ENCODE measurements at places on chromosomes 2 and 18. TPM values are rescaled to one million over a fixed set of nuclear protein-coding genes. Genes with fewer than 3 reads are reported as not detected.

DNA sequence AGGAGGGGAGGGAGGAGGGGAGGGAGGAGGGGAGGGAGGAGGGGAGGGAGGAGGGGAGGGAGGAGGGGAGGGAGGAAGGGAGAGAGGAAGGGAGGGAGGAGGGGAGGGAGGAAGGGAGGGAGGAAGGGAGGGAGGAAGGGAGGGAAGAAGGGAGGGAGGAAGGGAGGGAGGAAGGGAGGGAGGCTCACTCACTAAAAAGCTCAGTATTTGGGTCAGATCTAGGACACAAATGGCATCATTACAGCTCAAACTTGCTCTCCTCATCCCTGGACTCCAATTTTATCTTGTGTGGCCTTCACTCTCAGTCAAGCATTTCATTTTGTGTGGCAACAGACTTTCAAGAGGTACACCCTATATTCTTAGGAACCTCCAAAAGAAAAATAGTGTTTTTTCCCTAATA lies 435.4 kb downstream of the IRS1 start:
- no peak for DNase-seq

- no peak for DNase-seq
Measured at GRCh38 chr2:240519396-240520129, 38.2 kb downstream of the ANKMY1 start.

DNA sequence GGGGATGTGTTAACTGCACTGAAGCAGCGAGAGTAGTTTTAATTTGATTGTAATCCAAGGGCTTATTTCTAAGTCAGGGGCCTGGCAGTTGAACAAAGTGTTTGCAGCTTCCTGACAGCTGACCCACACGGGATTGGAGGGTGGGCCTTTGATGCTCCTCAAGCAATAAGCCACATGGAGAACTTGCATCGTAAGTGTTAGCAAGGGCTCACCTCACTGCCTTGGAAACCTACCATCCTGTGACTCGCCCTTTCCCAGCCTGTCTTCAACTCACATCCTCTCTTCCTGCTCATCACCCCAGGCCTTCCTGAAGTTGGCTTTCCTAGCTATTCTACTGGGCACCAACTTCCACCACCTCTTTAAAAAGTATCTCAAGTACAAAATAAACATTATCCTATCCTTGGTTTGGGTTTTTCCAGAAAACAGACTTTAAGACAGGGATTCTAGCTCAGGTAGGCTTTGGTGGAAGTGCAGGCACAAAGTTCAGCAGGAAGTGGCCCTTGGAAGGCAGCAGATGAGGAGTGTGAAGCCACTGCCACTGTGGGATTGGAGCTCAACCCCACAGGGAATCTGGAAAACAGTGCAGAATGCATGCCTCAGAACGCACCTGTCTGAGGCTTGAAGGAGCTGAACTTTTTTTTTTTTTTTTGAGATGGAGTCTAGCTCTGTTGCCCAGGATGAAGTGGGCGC lies 31.6 kb downstream of the B3GNT2 start:
- no peak for DNase-seq

GRCh38 chr18:72342933-72343332 lies 201.2 kb downstream of the CBLN2 start:
- DNase-seq: no peak

DNA sequence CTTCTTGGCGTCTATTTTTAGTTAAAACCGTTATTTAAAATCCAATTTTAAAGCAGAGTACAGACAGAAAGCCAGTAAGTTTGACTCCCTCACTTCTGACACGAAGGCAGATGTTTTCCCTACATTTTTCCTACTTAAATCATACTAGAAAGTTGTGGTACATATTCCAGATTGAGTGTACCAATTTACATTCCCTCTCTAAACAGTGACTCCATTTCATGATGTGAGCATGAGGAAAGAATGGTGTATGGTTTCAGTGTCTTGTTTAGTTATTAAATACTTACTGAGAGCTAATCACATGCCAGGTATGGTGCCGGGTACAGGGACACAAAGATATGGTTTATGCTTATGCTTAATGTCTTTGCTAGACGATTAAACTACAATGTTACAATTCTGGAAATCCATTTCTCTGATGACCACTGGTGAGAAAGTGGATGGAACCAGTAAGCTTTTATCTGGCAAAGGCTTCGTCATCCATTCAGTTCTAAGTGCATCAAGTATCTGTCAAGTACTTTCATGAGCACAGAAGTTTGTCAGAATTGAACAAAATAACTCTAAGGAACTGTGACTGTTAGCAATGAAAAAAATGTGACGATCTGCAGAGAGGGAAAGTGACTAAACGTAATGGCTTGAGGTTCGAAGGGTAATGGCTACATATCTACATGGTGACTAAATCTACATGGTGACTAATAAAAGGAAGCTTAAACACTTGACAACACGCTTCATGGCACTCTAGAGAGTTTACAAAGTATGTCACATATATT lies 25.7 kb downstream of the MAP4K3 start:
- DNase-seq: no peak

GRCh38 chr18:59563176-59563785 lies 133.9 kb downstream of the CCBE1 start:
- no peak for DNase-seq

- no peak for DNase-seq
Measured at GRCh38 chr2:16330012-16330411, 335.6 kb downstream of the CYRIA start.

- no peak for DNase-seq
Measured at GRCh38 chr18:37219257-37219656, 346.3 kb downstream of the CELF4 start.

GRCh38 chr2:30886080-30886479 lies 78.8 kb upstream of the CAPN13 start:
- no peak for DNase-seq

- DNase-seq: peak; percentile 83
Measured at GRCh38 chr18:3624935-3625741, 175.2 kb downstream of the TGIF1 start.

DNA sequence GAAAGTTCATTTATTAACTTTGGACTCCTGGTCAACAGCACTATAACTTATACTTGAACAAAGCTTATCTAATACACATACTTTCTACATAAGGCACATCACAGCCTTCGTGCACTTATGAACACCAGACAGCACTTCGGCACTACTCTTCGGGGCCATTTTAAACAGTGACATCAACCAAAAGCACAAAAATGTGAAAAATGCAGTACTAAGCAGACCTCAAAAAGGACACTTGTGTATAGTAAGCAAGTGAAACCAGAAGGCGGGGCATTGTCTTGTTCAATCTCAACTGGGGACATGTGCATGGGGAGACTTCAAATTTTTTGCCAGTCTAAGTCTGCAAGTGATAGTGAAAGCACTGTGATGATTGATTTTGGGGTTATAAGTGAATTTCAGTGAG lies 163.0 kb downstream of the NCKAP5 start:
- no peak for DNase-seq

- DNase-seq: no peak
Measured at GRCh38 chr2:48605482-48606175, 12.0 kb upstream of the GTF2A1L start.

DNA sequence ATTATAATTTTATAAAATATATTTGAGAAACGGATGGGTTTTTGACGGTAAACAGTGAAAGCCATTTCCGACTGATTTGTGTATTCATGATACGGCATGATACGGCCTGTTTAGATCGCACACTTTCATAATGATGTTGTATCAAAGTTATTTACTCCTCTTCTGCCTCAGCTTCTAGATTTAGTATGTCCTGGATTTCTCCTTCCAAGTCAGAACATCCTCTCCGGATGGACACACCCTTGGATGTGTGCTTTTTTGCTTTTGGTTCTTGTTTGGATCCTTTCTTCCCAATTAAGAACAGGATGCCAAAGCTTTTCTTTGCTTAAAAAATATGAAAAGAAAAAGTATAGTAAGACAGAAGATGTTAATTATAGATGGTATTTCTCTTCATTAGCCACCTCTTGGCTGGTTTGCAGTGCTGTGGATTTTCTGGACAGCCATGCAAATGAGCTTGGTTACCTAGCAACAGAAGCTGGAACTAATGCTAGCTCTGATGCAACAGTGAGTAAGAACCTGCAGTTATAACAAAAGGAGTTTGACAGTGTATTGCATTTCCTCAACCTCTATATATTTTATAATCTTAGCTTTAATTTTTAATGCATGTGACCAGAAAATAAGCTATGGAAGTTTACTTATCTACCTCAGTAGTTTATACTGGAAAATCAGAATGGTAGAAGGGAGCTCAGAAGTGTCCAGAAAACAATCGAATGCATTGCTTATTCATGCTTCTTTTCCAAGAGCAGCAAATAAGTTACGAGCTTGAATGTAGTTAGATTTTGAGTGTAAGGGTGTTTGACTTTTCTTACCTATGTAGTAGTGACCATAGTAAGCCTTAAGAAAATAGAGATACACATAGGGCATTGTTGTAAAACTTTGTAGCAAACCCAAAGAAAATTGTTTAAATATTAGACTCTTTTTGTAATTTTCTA lies 27.9 kb downstream of the RMND5A start:
- peak; percentile 40 for DNase-seq

DNA sequence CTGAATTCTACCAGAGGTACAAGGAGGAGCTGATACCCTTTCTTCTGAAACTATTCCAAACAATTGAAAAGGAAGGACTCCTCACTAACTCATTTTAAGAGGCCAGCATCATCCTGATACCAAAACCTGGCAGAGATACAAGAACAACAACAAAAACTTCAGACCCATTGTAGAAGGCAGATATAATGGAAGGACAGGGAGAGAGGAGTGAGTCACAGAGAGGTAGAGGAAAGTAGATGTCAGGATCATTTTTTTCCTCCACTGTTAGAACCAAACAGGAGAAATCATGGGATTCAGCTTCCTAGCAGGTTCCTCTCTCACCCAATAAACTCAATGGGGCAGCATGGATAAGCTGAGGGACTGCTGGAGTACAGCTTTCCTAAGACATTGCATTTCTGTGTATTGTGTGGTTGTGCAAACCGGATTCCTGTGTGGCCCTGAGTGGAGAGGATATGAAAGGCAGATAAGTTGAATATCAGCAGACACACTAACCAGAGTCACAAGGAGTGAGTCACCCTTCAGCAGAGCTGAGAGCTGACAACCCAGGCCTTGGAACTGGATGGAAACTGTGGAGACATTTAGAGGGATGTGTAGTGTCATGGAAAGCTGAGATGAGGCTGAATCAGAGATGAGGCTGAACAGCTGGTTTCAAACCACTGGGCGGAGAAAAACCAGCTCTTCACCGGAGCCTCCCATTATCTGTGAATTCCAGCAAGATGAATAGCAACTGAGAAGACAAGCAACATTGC lies 60.9 kb upstream of the MMADHC start:
- DNase-seq: no peak

GRCh38 chr2:161139098-161139987 lies 20.9 kb upstream of the TANK start:
- DNase-seq: no peak

- no peak for DNase-seq
Measured at GRCh38 chr2:46326231-46326980, 29.2 kb downstream of the EPAS1 start.

DNA sequence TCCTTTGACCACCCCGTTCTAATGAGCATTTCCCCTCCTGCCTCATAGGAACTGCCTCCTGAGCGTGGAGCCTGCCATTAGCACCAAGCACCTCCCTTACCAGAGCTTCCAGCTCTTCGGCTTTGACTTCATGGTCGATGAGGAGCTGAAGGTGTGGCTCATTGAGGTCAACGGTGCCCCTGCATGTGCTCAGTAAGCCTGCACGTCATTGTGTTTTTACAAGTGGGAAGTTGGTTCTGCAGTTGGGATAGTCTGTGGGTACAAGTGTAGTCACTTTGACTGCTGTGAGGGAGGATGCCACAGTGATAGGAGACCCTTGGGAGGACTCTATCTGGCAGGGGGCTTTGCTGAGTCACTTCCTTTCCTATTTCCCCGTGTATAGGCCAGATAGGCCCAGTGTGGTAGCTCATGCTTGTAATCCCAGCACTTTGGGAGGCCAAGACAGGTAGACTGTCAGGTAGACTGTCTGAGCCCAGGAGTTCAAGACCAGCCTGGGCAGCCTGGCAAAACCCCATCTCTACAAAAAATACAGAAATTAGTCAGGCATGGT lies 22.0 kb upstream of the POLR1B start:
- no peak for DNase-seq

- no peak for DNase-seq
Measured at GRCh38 chr2:236289766-236290462, 25.7 kb upstream of the ASB18 start.

- peak; percentile 89 for DNase-seq
Measured at GRCh38 chr2:96528006-96528699, 8.4 kb upstream of the ARID5A start.

GRCh38 chr2:65345631-65346030 lies 86.8 kb downstream of the SPRED2 start:
- no peak for DNase-seq

DNA sequence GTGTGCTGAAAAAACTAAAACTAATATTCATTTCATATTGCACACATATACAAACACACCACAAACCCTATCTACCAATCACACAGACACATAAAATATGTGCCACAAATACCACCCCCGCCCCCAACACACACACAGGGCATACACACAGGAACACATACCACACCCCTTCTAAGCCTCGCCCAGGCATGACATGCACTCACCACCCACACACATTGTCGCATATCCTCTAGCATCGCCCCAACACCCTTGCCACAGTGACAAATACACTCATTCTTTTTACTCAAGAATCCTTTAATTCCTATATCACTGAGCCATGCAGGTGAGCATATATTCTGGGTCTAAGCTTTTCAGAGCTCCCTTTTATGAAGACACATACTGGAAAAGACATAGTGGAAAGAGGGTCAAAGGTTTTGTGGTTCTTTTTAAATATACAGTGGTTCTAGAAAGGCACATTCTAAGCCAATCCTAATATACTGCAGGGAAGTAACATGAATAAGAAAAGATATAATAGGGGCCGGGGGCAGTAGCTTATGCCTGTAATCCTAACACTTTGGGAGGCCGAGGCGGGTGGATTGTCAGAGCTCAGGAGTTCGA lies 24.5 kb upstream of the LCLAT1 start:
- DNase-seq: peak; percentile 93

- DNase-seq: no peak
Measured at GRCh38 chr2:99748344-99748743, 258.5 kb upstream of the REV1 start.

- DNase-seq: no peak
Measured at GRCh38 chr18:12278215-12278671, 24.1 kb downstream of the CIDEA start.

The PLA2R1 gene
- not detected for total RNA-seq

The CRACDL gene
- total RNA-seq: 0.79 TPM

The TEKT4 gene
- total RNA-seq: not detected

The COLEC12 gene
- total RNA-seq: 0.05 TPM

The PRSS56 gene
- total RNA-seq: 0.39 TPM

The NLRC4 gene
- total RNA-seq: 0.55 TPM

The DLGAP1 gene
- 0.51 TPM for total RNA-seq
